Uterus (tissue), 4 donors: ENCODE measurements at places on chromosomes 7 and 10. TPM values are rescaled to one million over a fixed set of nuclear protein-coding genes. Genes with fewer than 3 reads are reported as not detected.

- no peak overlapping the region for H3K27ac ChIP-seq
- no peaks in the 10 kb centered on the region for H3K36me3 ChIP-seq
- no peak overlapping the region for H3K4me3 ChIP-seq
- H3K4me1 ChIP-seq = no peaks in the 10 kb centered on the region
- no peak for DNase-seq
- peaks cover 4% of the 10 kb centered on the region for H3K27me3 ChIP-seq
Measured at GRCh38 chr10:116126954-116127695, 145.9 kb downstream of the GFRA1 start.

GRCh38 chr7:16933296-16934279 lies 51.8 kb upstream of the AGR3 start:
- no peak overlapping the region for H3K4me3 ChIP-seq
- no peaks in the 10 kb centered on the region for H3K4me1 ChIP-seq
- no peak overlapping the region for H3K27ac ChIP-seq
- no peaks in the 10 kb centered on the region for H3K36me3 ChIP-seq

DNA sequence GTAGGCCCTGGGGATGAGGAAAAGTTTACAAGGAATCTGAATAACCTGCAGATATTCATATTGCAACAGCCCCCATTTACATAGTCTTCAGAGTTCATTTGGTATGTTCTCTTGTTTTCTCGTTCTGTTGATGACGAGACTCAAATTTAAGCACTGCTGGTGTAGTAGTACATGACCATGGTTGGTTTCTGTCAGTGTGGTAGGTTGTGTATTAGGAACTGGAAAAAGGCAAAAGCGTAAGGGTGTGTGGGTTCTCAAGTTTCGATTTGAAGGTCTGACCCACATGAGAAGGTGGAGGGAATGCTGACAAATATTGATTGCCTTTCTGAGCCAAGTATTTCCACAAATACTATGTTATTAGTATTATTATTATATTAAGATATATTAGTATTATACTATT lies 151.7 kb downstream of the AUTS2 start:
- no peak overlapping the region for H3K4me3 ChIP-seq
- H3K36me3 ChIP-seq = no peaks in the 10 kb centered on the region
- no peak overlapping the region for H3K27ac ChIP-seq
- H3K27me3 ChIP-seq = no peaks in the 10 kb centered on the region
- no peaks in the 10 kb centered on the region for H3K4me1 ChIP-seq

- H3K27me3 ChIP-seq = no peaks in the 10 kb centered on the region
- DNase-seq = no peak
- peaks cover 6% of the 10 kb centered on the region for H3K4me1 ChIP-seq
- no peaks in the 10 kb centered on the region for H3K36me3 ChIP-seq
- no peak overlapping the region for H3K4me3 ChIP-seq
Measured at GRCh38 chr7:73705551-73705920, 13.9 kb downstream of the STX1A start.

DNA sequence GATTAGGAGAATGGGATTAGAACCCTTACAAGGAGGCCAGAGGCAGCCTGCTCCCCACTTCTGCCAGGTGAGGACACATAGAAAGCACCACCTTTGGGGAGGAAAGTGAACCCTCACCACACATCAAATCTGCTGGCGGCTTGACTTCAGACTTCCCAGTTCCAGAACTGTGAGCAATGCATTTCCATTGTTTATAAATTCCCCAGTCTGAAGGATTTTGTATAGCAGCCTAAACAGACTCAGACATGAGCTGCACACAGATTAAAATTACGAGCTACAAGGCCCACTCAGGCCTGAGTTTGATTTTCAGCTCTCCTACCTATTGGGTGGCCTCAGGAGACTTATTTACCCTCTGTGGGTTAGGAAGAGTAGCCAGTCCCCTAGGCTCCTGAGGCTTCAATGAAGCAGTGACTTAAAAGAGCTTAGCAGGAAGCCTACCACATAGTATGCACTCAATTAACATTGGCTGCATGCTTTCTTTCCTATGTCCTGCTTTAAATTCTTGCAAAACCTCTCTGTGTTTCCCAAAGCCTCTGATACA lies 350.7 kb upstream of the ZMIZ1 start:
- no peak overlapping the region for H3K4me3 ChIP-seq
- H3K27ac ChIP-seq = no peak overlapping the region
- H3K36me3 ChIP-seq = no peaks in the 10 kb centered on the region
- H3K27me3 ChIP-seq = no peaks in the 10 kb centered on the region
- no peak for DNase-seq

- no peak overlapping the region for H3K27ac ChIP-seq
- no peaks in the 10 kb centered on the region for H3K27me3 ChIP-seq
- H3K4me3 ChIP-seq = no peak overlapping the region
- no peaks in the 10 kb centered on the region for H3K36me3 ChIP-seq
- no peaks in the 10 kb centered on the region for H3K4me1 ChIP-seq
Measured at GRCh38 chr10:10886861-10887531, 130.7 kb upstream of the CELF2 start.

DNA sequence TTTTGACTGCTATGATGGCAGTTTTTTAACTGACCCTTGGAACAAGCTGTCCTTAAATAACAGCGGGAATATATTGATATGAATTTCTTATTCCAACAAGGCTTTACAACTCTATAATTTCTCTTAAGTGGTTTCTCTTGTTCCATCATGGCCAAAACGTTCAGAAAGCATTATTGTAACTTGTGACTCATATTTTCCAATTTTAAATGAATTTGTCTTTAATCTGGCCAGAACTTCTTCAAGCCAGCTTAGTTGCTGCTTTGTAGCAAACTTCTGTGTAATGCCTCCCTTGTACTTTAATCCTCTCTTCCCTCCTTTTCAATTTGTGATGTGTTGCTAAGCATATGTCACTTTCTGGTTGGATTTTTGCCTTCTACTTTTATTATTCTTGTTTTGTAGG lies 271.9 kb downstream of the KIF20B start:
- no peak overlapping the region for H3K4me3 ChIP-seq
- no peaks in the 10 kb centered on the region for H3K27me3 ChIP-seq
- H3K4me1 ChIP-seq = no peaks in the 10 kb centered on the region
- DNase-seq = no peak
- no peaks in the 10 kb centered on the region for H3K36me3 ChIP-seq

DNA sequence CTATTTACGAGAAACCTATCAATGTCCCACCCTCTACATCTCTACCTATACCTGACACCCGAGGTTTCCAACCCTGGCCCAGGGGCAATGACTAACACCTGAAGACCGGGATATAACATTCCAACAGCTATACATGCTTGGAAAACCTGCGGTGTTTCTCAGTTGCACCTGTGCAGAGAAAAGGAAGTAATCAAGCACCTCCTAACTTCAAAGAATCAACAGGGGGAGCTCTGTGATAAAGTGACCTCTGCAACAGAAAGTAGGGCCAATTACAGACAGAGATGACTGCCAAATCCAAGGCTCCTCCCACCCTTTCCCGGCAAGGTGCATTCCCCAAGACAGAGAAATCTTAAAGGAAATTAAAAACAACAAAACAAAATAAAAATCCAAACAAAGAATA lies 41.3 kb downstream of the CCDC6 start:
- peak overlapping the region; percentile 68 for H3K27ac ChIP-seq
- H3K27me3 ChIP-seq = no peaks in the 10 kb centered on the region
- DNase-seq = no peak
- no peaks in the 10 kb centered on the region for H3K36me3 ChIP-seq

GRCh38 chr10:132724446-132724845 lies 61.5 kb downstream of the NKX6-2 start:
- H3K36me3 ChIP-seq = no peaks in the 10 kb centered on the region
- H3K27ac ChIP-seq = no peak overlapping the region
- H3K4me1 ChIP-seq = no peaks in the 10 kb centered on the region

GRCh38 chr10:64313967-64314366 lies 792.8 kb downstream of the REEP3 start:
- H3K4me3 ChIP-seq = no peak overlapping the region
- H3K27me3 ChIP-seq = no peaks in the 10 kb centered on the region
- H3K4me1 ChIP-seq = no peaks in the 10 kb centered on the region
- no peaks in the 10 kb centered on the region for H3K36me3 ChIP-seq

GRCh38 chr10:64091897-64092296 lies 570.7 kb downstream of the REEP3 start:
- no peaks in the 10 kb centered on the region for H3K36me3 ChIP-seq
- no peak overlapping the region for H3K4me3 ChIP-seq
- H3K27me3 ChIP-seq = no peaks in the 10 kb centered on the region

GRCh38 chr7:2437136-2437535 lies 33.7 kb downstream of the CHST12 start:
- H3K27me3 ChIP-seq = no peaks in the 10 kb centered on the region
- H3K36me3 ChIP-seq = no peaks in the 10 kb centered on the region

- H3K36me3 ChIP-seq = no peaks in the 10 kb centered on the region
- H3K27me3 ChIP-seq = no peaks in the 10 kb centered on the region
- H3K4me3 ChIP-seq = no peak overlapping the region
- H3K4me1 ChIP-seq = no peaks in the 10 kb centered on the region
Measured at GRCh38 chr10:5584895-5585516, 60.2 kb downstream of the CALML3 start.

GRCh38 chr7:105118612-105119600 lies 104.9 kb downstream of the KMT2E start:
- H3K36me3 ChIP-seq = no peaks in the 10 kb centered on the region
- no peaks in the 10 kb centered on the region for H3K4me1 ChIP-seq
- H3K4me3 ChIP-seq = no peak overlapping the region
- no peaks in the 10 kb centered on the region for H3K27me3 ChIP-seq
- H3K27ac ChIP-seq = no peak overlapping the region

- peaks cover 7% of the 10 kb centered on the region for H3K4me1 ChIP-seq
- H3K27ac ChIP-seq = no peak overlapping the region
- no peak overlapping the region for H3K4me3 ChIP-seq
- no peaks in the 10 kb centered on the region for H3K27me3 ChIP-seq
- H3K36me3 ChIP-seq = no peaks in the 10 kb centered on the region
- no peak for DNase-seq
Measured at GRCh38 chr10:50550291-50550839, 73.4 kb downstream of the SGMS1 start.

DNA sequence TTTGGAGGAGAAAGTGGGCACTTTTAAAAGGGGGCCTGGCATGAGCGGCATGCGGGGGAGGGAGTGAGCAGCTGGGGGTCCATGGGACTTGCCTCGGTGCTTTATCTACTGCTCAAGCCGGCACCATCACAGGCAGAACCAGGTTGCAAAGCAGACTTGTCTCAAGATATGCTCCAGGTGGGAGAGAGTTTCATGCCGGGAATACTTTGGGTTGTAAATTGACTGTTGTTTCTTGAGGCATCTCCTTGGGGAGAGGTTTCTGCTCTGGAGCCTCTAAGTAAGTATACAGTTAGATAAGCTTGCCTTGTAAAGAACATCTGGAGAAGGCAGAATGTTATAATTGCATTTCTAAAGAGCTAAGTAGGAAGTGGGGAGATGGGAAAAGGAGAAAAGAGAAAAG lies 42.8 kb upstream of the PRKCQ start:
- H3K4me1 ChIP-seq = no peaks in the 10 kb centered on the region
- H3K27me3 ChIP-seq = no peaks in the 10 kb centered on the region
- DNase-seq = no peak

GRCh38 chr7:108402865-108403264 lies 53.4 kb downstream of the NRCAM start:
- no peaks in the 10 kb centered on the region for H3K27me3 ChIP-seq
- H3K4me3 ChIP-seq = no peak overlapping the region
- no peak for DNase-seq
- H3K36me3 ChIP-seq = no peaks in the 10 kb centered on the region
- H3K4me1 ChIP-seq = no peaks in the 10 kb centered on the region

IDI2 gene
- not detected for total RNA-seq

WNT16 gene
- not detected for total RNA-seq

NPFFR1 gene
- total RNA-seq = 0.43 TPM

CFAP46 gene
- total RNA-seq = 0.29 TPM

GIMAP2 gene
- 20.1 TPM for total RNA-seq

CDK13 gene
- 144 TPM for total RNA-seq
